ENCODE measurements at places on chromosomes 16 and 17.
A peak's percentile ranks its signal among the peaks of the same experiment; 100 is the strongest.

DNA sequence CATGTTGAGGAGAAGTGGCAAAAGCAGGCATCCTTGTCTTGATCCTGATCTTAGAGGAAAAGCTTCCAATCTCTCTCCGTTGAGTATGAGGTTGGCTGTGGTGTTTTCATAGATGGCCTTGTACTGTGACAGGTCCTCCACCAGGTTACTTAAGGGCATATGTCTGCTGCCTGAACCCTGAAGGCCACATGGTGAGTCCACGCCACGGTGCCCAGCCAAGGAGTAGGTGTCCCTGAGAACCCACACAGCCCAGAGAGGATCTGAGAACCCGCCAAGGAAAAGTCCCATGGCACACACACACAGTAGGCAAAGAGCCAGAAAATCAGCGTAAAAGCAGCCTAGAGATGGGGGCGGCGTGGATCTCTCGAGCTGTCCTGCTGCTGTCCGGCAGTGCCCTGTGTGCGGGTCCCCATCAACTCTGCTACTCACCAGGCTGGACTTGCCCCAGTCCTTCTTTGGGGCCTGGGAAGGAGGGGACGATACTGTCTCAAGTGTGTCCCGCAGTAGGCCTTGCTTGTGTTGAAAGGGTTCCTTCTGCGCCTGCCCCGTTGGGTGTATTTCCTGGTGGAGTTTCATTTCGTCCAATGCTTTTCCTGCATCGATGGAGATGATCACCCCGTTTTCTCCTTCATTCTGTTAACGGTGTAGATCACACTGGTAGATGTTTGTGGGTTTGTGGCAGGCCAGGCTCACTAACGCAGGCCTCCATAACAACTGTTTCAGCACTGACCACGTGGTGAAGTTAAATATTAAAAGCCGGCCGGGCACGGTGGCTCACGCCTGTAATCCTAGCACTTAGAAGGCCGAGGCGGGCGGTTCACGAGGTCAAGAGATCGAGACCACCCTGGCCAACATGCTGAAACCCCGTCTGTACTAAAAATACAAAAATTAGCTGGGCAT lies 90.8 kb upstream of the DNAH17 start:
- no peak for DNase-seq

- DNase-seq = no peak
These were observed 99.2 kb downstream of the GOSR1 start for GRCh38 chr17:30576326-30576861.

DNA sequence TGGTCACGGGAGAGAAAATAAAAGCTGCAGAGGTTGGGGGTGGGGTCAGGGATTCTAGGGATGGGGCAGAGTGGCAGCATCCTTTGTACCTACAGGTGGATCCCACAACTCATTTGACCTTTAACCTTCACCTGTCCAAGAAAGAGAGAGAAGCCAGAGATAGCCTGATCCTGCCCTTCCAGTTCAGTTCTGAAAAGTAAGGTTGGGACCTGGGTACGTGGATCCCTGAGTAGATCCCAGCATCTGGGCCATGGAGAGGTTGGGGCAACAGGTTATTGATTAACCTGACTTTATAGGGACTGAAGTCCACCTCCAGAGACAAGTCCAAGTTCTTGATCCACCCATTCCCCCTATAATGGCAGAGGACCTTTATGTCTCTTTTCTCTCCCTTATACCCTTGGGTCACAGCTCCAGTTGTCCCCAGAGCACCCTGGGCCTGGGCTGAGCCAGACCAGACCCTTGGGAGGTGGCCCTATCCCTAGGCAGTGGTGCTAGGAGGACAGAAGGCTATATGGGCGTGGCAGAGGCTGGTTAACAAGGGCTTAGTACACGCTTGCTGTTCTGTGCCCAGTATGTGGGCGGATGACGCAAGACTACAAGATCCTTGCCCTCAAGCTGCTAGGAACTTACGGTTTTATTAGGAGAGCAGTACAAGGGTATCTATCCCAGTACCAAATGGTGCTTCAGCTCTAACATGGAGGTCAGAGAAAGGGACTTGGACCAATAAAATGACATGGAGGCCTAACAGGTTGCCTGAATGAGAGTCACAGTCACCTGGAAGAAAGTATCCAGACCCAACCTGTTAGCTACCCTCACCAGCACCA lies 3.3 kb downstream of the CLDN7 start:
- no peak for DNase-seq

- no peak for DNase-seq
These were observed 3.1 kb upstream of the PERCC1 start for GRCh38 chr16:1427473-1428461.

DNA sequence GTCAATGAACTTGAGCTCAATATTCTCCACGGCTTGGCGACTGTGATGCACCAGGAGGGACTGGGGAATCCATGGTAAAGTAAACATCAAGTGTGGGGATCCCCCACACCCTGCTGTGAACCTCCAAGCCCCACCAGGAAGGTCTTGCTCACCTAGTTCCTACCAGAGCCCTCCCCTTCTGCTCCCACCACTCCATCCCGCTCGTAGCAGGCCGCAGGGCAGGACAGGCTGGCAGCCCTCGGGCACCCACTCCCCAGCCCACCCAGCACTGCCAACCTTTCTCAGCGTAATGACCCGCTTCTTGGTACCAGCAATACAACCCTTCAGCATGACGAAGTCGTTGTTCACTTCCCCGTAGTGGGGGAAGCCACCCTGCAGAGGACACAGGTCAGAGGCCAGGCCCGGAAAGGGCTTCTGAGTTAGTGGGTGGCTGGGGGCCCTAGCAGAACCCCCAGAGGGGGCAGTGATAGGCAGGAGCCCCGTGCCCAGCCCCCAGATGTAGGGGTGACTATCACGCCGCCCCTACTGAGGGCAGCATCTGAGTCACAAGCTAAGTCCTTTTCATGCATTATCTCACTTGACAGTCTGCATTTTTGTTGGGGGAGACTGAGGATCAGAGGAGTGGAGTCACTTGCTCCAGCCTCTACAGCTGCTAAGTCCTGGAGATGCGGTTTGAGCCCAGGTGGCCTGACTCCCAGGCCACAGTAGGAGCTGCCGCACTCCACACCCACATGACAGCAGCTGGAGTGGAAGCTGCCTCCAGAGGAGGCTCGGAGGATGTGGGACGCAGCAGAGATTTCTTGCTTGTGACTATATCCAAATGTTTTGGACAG lies 2.8 kb upstream of the MSRB1 start:
- no peak for DNase-seq

DNA sequence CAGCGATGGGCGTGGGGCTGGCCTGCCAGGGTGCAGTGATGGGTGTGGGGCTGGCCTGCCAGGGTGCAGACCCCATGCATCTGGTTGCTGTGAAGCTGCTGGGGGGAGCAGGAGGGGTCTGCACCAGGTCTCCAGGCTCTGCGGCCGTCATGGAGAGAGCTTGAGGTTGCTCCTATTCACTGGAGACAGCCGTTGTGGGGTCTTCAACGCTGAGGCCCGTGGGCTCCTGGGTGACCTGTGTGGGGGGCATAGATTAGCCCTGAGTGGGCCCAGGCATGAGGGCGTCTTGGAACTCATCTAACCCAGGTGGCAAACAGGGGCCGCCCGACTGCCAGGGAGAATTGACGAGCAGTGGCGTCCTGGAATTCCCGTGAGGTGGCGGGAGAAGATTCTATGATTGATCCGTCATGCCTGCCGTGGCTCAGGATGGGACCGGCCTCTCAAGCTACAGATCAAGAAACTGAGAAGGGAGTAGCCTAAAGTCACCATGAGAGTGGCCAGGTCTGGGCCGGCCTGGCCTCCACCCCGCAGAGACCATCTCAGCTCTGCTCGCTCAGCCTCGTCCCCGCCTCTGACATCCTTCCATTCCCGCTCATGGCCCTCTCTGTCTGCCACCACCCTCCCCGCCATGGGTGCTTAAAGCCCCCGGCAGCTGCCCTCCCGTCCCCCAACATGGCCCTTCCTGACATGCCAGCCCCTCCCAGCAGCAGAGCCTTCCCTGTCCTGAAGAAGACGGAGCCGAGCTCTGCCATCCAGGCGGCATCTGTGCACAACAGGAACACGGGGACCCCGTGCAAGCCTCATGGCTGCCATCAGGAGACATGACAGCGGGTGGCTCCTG lies 50.7 kb upstream of the ACSF3 start:
- no peak for DNase-seq

GRCh38 chr17:17079336-17079735 lies 37.1 kb downstream of the MPRIP start:
- no peak for DNase-seq

GRCh38 chr17:58354541-58355216 lies 2.7 kb upstream of the SUPT4H1 start:
- DNase-seq = no peak

GRCh38 chr16:3553138-3553923 lies 23.9 kb downstream of the NLRC3 start:
- no peak for DNase-seq

- DNase-seq = no peak
These were observed 23.9 kb downstream of the AMFR start for GRCh38 chr16:56401482-56401881.

DNA sequence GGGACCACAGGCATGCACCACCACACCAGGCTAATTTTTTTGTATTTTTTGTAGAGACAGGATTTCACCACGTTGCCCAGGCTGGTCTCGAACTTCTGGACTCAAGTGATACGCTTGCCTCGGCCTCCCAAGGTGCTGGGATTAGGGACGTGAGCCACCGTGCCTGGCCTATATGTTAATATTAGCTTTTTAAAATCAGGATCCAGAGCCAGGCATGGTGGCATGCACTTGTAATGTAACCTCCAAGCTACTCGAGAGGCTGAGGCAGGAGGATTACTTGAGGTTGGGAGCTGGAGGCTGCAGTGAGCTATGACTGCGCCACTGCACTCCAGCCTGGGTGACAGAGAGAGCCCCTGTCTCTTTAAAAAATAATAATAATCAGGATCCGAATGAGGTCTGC lies 8.5 kb upstream of the ADCY7 start:
- DNase-seq = no peak

- peak; percentile 14 for DNase-seq
These were observed 651 bp downstream of the SHMT1 start for GRCh38 chr17:18362698-18363100.

GRCh38 chr17:58028578-58028977 lies 21.5 kb upstream of the SRSF1 start:
- DNase-seq = no peak

DNA sequence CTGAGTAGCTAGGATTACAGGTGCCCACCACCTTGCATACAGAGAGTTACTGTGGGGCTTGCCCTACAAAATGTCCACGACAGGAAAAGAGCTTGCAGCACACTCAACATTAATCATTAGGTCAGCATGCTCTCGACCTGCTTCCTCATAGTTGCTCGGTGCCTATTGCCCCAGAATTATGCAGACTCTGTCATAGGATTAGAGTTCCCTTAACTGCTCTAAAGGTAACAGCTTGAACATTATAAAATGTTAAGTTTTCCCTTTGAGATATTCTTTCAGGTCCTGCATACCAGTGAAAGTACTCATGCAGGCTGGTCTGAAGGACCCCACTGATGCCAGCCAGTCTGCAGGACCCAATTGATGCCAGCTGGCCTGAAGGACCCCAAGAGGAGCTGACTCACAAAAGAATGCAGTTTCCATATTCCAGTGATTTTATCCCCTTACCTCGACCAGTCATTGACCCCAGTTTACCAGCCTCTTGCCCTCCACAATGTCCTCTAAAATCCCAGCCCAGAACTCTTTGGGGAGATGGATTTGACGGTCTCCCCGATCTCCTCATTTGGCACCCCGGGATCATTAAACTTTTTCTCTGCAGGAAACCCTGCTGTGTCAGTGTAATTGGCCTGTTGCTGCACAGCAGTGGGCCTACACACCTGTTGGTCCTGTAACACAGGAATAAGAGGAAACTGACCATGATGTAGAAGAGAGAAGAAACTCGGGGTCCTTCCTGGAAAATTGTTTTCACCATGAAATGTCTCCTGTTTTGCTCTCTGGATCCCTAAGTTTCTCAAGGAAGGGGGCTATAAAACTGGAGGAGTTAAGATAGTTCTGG lies 10.6 kb downstream of the ICAM2 start:
- no peak for DNase-seq

DNA sequence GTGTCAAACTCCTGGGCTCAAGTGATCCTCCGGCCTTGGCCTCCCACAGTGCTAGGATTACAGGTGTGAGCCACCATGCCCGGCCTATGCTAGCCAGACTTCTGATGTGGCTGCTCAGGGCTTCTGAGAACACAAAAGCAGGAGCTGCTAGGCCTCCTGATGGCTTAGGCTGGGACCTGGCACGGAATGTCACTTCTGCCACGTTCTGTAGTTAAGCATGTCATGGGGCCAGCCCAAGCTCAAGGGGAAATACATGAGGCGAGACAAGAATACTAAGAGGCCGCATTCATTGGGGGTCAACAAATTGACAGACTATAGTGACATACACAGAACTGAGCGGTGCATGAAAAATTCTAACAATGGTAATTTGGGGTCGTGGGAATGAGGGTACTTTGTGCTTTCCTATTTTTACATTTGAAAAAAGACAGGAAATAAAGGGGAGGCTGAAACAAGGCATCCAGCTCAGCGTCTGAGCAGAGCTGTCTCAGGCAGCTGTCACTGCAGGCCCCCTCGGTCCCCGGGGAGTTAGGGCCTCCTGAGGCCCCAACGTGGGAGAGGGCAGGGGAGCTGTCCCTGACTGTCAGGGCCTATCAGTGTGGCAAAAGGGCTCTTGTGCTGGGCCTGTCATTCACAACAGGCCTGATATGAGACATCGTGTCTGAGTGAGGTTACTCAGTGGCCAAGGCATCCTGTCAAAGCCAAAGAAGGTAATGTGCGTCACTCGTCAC lies 26.4 kb downstream of the CFAP20 start:
- no peak for DNase-seq

DNA sequence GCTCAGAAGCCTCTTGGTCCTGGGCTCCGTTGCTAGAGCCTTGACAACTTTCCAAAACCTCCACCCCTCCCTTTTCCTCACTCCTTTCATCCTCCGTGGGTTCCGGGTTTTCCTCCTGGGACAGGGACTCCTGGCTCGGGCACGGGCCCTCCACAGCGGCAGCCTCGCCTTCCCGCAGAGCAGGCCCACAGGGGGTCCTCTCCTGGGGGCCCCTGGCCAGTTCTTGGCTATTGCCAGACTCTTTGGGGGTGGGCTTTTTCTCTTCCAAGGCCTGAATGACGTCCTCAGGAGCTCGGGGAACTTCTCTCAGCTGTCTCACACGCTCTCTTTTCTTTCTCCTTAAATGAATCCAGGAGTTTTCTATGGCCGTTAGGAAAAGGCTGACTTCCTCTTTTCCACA lies 19.3 kb upstream of the MNT start:
- no peak for DNase-seq

DNA sequence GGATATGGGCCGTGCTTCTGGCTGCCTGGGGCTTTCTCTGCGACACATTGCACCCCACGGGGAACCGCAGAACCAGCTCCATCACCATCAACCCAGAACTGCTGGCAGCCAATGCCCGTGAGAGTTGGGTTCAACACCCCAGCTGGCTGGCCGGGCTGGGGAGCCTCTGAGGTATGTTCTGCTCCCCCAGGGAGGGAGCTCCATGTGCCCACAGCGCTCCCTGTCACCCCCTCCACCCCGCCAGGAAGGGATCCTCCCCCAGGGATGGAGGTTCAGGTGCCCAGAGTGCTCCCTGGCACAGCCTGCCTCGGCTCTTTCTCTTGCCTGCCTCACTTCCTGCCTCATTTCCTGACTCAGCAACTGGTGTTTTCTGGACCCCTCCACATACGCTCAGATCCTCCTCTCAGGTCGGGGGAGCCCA lies 24.2 kb upstream of the MPRIP start:
- DNase-seq = no peak

Data from activated T-cell treated with anti-CD3 and anti-CD28 coated beads, Interleukin-2, amount 50 U/mL, for 72 hours (primary cell).